Aorta (tissue), 5 donors: ENCODE measurements at places on chromosomes 12 and 14. TPM values are rescaled to one million over a fixed set of nuclear protein-coding genes. Genes with fewer than 3 reads are reported as not detected.

The NRIP2 gene
- total RNA-seq: 8.1 TPM

The PTCSC3 gene
- total RNA-seq: not detected

The CMA1 gene
- 2.8 TPM for total RNA-seq

The ACRBP gene
- 5.2 TPM for total RNA-seq

The SERPINA4 gene
- not detected for total RNA-seq

The MGP gene
- total RNA-seq: 7,115 TPM

The AACS gene
- 16.6 TPM for total RNA-seq

The MYO1H gene
- total RNA-seq: not detected

The ACOT6 gene
- total RNA-seq: not detected

The RNU6-7 gene
- not detected for total RNA-seq
